Stimulated activated CD4-positive, alpha-beta T cell treated with anti-CD3 and anti-CD28 coated beads, Interleukin-15, amount 100 ng/mL, for 48 hours (primary cell): ENCODE measurements at places on chromosomes 2 and 18.
A peak's percentile ranks its signal among the peaks of the same experiment; 100 is the strongest.

DNA sequence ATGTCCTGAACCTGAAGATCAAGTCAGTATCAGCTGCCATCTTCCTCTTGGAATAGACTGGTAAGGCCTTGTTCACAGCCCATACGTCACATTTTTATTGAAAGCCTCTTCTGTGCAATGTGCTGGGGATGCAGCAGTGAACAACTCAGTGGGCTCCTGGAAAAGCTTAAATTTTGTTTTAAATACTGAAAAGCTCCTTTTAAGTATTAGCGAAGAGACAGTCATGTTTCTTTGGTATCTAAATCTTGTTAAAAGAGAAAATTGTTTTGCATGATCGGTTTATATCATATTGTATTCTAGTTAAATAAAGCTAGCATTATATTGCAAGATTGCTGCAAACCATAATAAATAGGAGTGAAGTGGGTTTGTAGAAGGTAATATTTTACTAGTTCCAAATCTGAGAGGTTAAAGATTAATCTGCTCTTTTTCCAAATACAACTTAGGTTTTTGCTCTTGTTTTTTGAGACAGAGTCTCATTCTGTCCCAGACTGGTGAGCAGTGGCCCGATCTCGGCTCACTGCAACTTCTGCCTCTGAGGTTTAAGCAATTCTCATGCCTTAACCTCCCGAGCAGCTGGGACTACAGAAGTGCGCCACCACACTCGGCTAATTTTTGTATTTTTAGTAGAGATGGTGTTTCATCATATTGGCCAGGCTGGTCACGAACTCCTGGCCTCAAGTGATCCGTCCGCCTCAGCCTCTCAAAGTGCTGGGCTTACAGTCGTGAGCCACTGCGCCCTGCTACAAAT, 1.6 kb upstream of the RMDN2 start:
- no peak for DNase-seq

DNA sequence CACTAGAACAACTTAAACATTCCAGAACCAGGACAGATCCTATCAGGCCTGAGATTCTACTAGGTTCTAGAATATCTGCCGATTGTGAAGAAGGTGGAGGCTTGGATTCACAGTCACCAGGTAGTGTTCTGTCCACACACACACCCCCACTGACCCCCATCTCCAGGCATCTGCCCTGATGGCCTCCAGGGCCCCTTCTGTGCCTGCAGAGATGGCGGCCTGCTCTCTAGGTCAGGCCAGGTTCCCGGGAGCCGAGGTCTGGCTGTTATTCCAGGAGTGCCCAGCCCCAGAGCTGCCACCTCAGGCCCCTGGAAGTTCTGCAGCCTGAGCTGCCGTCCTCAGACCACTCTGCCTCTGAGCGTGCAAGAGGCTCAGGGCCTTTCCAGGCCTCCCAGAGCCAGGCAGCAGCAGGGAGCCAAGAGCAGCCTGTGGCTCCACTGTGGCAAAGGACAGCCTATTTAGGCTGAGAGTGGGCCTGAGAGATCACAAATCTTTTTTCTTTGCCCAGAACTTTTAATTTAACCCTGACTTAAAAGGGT, 96.2 kb upstream of the ASAP2 start:
- DNase-seq = no peak

DNA sequence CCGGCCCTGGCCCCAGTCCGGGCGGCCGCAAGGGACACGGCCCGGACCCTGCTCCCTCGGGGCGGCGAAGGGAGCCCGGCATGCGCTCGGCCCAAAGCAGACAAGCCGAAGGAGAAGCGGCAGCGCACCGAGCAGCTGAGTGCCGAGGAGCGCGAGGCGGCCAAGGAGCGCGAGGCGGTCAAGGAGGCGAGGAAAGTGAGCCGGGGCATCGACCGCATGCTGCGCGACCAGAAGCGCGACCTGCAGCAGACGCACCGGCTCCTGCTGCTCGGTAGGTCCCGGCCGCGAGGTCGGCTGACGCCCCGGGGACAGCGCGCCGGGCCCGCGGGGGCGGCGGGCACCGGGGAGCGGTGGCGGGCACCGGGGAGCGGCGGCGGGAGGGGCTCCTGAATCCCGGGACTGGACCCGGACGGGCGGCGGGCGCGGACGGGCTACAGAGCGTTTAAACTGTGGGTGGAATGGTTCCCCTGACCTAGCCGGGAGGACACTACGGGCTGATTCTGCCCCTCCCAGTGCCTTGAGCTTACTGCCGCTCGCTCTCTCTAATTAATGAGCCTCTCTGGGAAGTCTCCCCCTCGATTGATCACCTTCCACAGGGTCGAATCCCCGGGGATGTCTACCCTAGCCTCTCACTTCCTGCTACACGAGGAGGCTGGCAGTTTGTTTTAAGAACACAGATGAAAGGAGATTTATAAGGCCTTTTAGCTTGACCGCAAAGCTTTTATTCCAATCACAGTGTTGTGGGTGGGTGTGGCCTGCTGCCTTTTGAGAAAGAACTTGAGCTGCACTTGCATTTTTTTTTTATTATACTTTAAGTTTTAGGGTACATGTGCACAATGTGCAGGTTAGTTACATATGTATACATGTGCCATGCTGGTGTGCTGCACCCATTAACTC, 853 bp downstream of the GNAL start:
- DNase-seq = no peak

DNA sequence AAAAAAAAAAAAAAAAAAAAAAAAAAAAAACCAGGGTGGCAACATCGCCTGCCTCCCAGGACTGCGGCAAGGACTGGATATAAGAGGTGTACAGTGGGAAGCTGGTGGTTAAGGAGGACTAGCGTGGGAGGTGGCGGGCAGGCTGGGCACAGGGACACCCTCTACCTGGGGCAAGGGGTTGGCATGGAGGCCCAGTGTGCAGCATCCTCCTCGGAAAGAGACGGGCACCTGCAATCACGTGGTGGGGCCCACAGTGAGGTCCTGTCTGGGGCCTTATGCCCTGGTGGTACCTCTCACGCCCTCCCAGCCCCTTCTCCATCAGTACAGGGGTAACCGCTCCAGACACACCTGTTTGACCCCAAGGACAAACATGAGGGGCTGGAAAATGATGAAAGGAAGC, 27.9 kb downstream of the PXDN start:
- no peak for DNase-seq

- no peak for DNase-seq
Observed at GRCh38 chr2:37683241-37683640, 11.8 kb upstream of the CDC42EP3 start.

- peak; percentile 4 for DNase-seq
Observed at GRCh38 chr18:13175754-13176210, 42.8 kb upstream of the LDLRAD4 start.

- no peak for DNase-seq
Observed at GRCh38 chr2:199744724-199745123, 106.3 kb downstream of the FTCDNL1 start.

DNA sequence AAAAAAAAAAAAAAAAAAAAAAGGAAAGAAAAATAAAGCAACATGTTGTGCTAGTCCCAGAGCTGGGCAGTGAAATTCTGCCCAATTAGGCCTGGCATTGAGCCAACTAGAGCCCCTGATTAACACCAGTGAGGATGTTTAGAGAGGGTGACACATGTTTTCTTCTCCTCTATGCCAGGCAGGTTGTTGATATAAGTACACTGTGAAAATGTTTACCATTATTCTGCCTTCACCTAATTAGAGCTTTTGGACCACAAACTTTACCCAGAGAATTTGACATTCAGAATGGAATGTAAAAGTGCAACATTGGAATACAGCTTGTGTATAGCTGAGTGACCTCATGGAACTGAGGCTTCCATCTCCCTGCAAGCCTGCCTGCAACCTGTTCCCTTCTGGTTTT, 95.9 kb upstream of the MSH2 start:
- DNase-seq = no peak

DNA sequence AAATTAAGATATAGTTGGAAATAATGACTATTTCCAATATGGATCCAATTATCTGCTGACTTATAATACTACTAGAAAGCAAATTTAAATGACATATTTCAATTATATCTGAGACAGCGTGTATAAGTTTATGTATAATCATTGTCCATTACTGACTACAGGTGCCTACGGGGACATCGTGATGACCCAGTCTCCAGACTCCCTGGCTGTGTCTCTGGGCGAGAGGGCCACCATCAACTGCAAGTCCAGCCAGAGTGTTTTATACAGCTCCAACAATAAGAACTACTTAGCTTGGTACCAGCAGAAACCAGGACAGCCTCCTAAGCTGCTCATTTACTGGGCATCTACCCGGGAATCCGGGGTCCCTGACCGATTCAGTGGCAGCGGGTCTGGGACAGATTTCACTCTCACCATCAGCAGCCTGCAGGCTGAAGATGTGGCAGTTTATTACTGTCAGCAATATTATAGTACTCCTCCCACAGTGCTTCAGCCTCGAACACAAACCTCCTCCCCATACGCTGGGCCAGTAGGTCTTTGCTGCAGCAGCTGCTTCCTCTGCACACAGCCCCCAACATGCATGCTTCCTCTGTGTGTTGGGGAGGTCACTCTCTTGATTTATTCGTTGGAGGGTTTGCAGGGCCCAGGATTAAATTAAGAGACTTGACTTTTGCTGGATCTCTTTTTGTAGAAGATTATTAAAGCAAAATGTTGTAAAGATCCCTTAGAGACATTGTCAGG, 194.4 kb downstream of the RPIA start:
- DNase-seq = no peak

DNA sequence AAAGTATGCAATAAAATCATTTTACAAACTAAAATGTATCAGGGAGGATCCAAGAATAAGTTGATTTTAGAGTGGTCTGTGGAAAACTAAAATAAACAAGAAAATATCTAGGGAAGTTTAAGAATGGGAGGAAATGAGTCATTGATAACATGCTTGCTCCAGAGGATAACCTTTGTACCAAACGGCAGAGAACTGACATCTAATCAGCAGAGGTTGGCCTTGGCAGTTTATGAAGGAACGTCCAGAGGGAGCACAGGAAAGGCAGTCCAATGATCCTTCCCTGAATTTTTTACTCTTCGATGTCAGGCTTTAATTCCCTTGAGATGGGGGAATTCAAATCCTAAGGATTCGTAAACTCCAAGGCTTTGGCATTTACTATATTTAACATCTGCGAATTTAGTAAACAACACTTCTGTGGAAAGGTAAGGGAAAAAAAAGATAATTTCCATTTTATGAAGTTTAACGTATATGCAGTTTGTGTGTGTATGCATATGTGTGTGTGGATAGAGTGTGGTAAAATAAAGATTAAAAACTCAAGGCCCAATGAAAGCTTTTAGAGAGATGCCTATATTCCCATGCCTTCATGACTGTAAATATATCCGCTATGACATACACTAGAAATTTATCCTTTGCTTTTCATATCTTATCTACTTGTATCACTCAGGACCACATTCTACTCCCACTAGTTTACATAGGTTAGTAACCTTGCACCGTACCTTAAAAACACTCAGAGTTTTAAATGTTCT, 8.7 kb upstream of the INPP1 start:
- DNase-seq = no peak

- DNase-seq = no peak
Observed at GRCh38 chr2:120540719-120541552, 194.7 kb upstream of the GLI2 start.

DNA sequence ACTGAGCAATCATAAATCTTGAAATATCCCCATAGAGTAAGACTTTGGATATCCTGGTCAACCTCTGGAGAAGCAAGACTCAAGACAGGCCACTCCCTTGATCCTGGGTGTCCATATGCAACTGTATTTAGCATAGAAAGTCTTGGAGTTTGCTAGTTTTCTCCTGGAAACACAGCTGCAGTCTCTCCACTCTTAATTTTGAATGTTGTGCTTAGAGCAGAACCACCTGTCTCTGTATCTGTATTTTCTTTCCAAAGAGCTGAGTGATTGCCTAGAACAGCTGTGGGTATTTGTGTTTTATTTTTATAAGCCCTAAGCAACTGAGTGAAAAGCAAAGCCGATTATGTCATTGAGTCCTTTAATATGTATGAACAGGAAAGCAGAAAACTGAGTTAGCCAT, 64.1 kb upstream of the ADAM23 start:
- DNase-seq = no peak

DNA sequence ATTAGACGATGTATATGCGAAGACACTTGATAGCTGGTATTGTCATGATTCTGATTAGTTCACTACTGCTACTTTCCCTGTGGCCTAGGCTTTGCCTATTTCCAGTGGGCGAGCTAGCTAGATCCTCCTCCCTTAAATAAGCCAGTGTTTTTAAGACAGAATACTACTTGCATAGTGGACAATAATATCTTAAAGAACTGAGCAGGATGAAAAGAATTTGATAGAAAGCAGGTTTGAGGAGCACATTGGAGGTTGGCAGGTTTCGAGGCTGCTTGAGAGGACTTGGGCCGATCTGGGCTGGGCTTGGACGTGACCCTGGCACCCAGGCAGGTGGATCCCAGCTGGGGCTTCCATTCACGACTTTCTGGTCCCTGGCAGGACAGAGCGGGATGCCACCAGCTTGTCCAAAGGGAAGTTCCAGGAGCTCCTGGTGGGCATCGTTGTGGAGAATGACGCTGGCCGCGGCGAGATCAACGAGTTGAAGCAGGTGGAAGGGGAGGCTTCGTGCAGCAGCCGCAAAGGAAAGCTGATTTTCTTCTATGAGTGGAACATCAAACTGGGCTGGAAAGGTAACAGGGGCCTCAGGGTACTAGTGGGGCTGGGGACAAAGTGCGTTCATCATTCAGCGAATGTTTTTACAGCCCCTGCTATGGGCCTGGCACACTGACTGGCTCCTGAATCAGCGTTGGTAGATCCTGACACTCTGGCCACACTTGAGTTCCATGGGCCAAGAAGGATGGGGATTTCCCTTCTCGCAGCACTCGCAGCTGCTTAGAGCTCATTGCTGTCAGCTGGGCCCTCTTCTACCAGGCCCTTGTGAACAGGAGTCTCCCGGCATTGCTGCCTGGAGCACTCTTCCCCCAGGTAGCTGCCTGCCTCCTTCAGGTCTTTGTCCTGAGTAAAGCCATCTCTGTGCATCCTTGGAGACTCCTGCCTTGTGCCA, 16.9 kb downstream of the C2orf74 start:
- no peak for DNase-seq

DNA sequence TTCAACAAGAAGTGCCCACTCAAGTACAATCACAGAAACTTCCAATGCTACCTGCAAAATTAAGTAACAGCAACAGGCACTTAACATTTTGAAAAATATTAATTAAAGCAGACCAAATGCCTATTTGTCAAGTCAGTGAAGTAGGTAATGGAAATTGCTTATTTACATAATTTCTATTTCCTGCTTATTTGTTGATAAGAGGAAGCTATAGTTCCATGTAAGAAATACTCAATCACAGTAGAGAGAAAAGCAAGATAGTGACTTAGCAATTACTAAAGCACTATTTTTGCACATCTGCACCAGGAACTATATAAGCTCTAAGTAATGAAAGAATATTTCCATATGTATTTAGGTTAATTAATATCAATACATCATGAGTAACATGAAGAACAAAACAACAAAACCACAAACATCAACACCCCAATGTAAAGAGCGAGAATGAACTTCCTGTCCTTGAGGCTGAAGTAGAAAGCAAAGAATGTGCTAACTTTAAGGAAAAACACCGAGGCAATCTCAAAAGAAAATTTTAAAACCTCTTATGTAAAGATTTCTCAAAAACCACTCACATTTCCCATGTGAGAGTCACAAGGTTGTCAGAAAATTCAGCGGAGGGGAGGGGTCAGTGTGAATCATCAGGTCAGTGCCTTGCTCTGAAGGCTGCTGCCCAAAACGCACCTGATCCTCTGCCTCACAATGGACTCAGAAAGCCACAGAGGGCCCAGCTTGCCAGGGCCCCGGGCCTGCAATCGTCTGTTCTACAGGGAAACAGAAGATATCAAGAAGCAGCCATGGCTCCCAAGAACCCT, 12.5 kb downstream of the NPC1 start:
- DNase-seq = no peak

- DNase-seq = no peak
Observed at GRCh38 chr2:119721462-119721861, 38.3 kb upstream of the PTPN4 start.

- DNase-seq = peak; percentile 23
Observed at GRCh38 chr2:191539068-191539467, 138.9 kb upstream of the NABP1 start.

- no peak for DNase-seq
Observed at GRCh38 chr2:23286031-23286757, 98.8 kb upstream of the KLHL29 start.
